Keratinocyte (primary cell): ENCODE measurements at places on chromosomes 1 and 21. TPM values are rescaled to one million over a fixed set of nuclear protein-coding genes. Genes with fewer than 3 reads are reported as not detected.

PLA2G4A gene
- 11.9 to 46.4 TPM (median 29.2 TPM) in 3 replicates for polyA plus RNA-seq

ATP5PB gene
- 360 to 539 TPM (median 395 TPM) in 3 replicates for polyA plus RNA-seq

PKP1 gene
- polyA plus RNA-seq, result 163 to 301 TPM (median 169 TPM) in 3 replicates

ADCY10 gene
- 0.04 to 0.10 TPM in 2 of 3 replicates, not detected in the other for polyA plus RNA-seq

CENPS gene
- 4.6 to 13.3 TPM (median 10.3 TPM) in 3 replicates for polyA plus RNA-seq

SMYD3 gene
- polyA plus RNA-seq, result 23.0 to 31.0 TPM (median 29.3 TPM) in 3 replicates

CDKN2C gene
- 0.31 to 1.9 TPM (median 1.3 TPM) in 3 replicates for polyA plus RNA-seq
